Stimulated activated CD8-positive, alpha-beta memory T cell treated with anti-CD3 and anti-CD28 coated beads, Interleukin-2, amount 100 ng/mL, for 1 hour (primary cell): ENCODE measurements at places on chromosomes 2 and 18.

- DNase-seq = no peak
These were observed 40.0 kb upstream of the PEX13 start for GRCh38 chr2:60977562-60977895.

DNA sequence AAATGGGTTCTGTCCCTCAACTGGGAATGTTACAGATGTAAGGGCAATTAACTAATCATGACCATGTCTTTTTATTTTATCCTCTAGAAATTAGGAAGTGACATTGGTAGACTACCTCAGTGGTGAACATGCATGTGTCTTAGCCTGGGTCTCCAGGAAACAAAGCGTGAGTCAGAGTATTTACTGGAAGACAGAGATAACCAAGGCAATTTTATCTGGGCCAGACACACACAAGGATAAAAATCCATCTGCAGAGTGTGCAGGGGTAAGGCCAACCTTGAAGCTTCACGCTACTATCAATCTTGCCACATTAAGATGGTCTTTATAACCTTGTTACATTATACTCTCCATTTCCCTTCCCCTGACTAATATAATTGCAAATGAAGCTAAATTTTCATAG is 487.5 kb downstream of the SUCLG1 start:
- DNase-seq = no peak

DNA sequence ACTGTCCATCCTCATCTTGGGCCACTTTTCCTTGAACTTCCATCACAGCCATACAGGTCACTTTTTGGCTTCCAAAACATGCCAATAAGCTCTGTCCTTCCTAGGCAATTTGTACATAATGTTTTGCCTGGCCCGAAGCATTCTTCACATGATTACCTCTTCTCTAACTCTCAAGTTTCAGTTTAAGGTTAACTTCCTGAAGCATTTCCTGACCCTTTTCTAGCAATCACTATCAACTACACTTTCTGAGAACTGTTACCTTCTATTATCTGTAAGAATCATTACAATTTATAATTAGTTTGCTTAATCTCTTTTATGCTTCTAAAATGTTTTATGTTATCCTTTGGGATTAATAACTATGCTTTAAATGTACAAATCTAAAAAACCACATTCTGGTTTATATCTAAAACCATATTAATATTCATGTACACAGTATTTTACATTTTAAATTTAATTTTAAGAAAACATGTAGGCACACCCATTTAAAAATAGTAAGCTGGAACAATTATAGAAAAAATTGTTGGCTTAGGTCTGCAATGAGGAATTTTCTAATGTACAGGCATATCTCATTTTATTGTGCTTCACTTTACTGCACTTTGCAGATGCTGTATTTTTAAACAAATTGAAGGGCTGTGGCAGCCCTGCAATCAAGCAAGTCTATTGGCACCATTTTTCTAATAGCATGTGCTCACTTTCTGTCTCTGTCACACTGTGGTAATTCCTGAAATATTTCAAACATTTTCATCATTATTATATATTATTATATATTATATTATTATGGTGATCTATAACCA is 76.4 kb downstream of the C2orf74 start:
- no peak for DNase-seq

- DNase-seq = no peak
These were observed 44.4 kb upstream of the SETBP1 start for GRCh38 chr18:44636241-44636640.

- DNase-seq = no peak
These were observed 442.3 kb upstream of the HNMT start for GRCh38 chr2:137521653-137522619.

GRCh38 chr18:55858661-55859515 is 270.9 kb upstream of the TCF4 start:
- DNase-seq = no peak

DNA sequence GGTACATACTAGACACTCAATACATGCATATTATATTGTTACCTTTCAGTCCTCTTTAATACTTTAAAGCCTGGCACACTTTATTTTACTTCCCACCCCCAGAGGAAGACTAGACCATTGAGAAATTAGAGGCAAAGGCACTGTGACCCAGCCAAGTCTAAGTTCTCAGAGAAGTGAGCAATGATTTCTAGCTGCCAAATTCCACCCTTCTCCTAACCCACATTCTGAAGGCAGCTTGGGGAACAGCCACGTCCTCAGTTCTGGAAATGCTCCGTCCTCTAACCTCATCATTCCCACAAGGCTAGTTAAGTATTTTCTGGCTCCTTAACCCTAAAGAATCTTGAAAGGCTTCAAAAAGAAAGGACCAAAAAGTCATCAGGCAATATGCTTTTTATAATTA is 86.6 kb downstream of the COL5A2 start:
- no peak for DNase-seq

DNA sequence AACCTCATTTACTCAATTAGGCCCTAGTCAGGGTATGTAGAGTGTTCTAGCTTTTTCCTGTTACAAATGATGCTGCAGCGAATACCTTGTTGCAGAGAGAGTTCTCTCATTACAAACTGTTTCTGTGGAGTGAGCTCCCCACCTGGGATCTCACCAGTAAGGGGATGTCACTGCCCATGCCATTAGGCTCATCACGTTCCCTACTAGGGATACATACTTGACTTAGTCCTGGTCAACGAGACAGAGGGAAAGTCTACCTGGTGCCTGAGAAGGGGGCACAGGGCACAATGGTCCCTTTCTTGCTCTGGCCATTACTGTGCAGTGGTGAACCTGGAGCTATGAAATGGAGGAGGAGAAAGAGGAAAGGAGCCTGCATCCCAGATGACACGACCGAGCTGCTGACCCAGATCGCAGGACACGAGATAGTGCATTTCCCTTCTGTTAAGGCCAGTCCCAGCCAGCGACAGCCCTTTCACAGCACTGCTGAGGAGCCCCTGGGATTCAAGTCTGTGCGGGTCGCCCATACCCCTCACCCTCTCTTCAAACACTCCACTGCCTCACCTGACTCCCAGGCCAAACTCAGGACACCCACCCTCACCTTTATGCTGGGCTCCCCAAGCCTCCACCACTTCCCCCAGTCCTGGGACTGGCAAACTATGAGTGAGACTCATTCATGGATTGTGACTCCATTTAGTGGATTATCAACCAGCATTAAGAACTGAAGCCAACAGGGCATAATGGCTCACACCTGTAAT is 16.0 kb downstream of the MALL start:
- DNase-seq = no peak

- DNase-seq = no peak
These were observed 186.9 kb downstream of the ZFP36L2 start for GRCh38 chr2:43039376-43040080.

DNA sequence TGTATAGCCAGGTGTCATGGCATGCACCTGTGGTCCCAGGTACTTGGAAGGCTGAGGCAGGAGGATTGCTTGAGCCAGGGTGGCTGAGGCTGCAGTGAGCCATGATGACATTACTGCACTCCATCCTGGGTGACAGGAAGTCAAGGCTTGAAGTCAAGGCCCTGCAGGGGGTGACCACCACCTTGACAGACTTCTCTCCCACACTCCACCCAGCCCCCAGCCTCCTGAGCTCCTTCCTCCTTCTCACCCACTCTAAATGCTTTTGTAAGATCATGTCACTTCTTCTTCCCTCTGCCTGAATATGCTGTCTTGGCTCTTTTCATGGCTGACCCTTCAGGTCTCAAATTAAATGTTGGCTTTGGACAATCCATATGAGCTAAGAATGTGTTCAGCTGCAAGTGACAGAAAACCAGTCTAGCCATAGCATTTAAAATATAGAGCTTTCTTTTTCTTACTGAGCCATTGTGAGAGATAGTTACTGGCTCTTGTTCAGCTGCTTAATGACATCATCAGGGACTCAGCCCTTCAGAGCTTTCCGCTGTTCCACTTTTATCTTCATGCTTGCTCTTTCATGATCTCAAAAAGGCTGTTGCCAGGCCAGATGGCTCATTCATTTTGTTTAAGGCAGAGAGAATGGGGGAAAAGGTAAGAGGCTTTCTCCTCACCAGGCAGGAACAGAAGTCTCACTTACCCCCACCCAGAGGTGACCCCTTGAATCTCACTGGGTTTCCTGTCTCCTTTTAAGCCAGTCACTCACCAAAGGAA is 36.7 kb upstream of the TTC39C start:
- no peak for DNase-seq

GRCh38 chr2:100632759-100633158 is 70.0 kb downstream of the PDCL3 start:
- no peak for DNase-seq

GRCh38 chr2:149185942-149186490 is 144.4 kb upstream of the LYPD6 start:
- DNase-seq = no peak

DNA sequence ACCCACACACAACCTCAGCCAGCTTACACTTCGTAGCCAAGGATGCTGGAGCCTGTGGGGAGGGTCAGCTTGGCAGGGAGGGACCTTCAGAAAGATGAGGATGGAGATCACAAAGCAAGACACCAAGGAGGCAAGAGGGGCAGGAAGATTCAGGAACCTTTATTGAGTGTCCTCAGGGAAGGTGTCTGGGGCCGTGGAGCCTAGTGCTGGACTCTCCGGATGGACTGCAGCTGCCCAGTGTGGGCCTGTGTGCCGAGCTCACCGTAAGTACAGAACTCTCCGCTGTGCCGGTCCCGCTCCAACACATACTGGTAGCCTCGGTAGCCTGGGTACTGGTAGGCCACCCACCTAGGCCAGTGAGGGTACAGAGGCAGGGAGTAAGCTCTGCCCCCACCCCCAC is 3.2 kb downstream of the CRYBA2 start:
- no peak for DNase-seq

DNA sequence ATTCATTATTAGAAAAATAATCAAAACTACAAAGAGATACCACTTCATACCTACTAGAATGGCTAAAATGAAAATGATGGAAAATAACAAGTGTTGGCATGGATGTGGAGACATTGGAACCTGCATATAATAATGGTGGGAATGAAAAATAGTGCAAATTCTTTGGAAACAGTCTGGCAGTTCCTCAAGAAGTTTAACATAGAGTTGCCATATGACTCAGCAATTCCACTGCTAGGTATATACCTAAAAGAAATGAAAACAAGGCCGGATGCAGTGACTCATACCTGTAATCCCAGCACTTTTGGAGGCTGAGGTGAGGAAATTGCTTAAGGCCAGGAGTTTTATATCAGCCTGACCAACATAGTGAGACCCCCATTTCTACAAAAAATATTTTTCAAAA is 41.6 kb upstream of the ACYP2 start:
- DNase-seq = no peak

GRCh38 chr18:60984510-60984909 is 348.7 kb upstream of the CDH20 start:
- no peak for DNase-seq

GRCh38 chr2:20190876-20191713 is 33.8 kb downstream of the SDC1 start:
- no peak for DNase-seq

- DNase-seq = no peak
These were observed 171.8 kb downstream of the UBR3 start for GRCh38 chr2:169999054-169999453.

DNA sequence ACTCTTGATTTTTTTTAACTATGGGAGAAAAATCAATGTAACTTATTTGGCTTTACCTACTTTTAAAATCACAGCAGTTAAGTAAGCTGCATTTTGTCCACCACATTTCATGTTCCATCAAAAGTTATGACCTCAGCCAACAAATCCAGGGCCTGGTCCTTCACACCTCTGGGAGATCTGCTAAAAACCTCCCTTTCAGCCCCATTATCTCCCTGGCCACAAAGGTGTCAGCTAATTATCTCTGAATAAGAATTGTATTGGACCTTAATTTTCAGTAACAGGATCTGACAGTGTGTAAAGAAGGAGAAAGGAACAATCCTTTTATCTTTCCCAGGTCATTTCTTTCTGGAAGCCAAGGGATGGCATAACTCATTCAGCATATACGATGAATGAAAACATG is 359.3 kb downstream of the TMEM182 start:
- DNase-seq = no peak

GRCh38 chr2:200066417-200066816 is 111.0 kb downstream of the MAIP1 start:
- DNase-seq = no peak

- no peak for DNase-seq
These were observed 42.0 kb downstream of the COL5A2 start for GRCh38 chr2:189137519-189137918.

GRCh38 chr18:57803103-57803969 is at the start of gene ATP8B1:
ATP8B1 (minus strand) TSS chr18:57803315; CDS start chr18:57731807, 71,508 bp downstream.
- no peak for DNase-seq

GRCh38 chr2:230664128-230664527 is 48.5 kb upstream of the CAB39 start:
- no peak for DNase-seq

GRCh38 chr2:2896011-2896410 is 481.6 kb downstream of the EIPR1 start:
- no peak for DNase-seq

- DNase-seq = no peak
These were observed 540.9 kb downstream of the DSC3 start for GRCh38 chr18:30501594-30501993.

- DNase-seq = no peak
These were observed 31.5 kb downstream of the LBH start for GRCh38 chr2:30262716-30263309.

DNA sequence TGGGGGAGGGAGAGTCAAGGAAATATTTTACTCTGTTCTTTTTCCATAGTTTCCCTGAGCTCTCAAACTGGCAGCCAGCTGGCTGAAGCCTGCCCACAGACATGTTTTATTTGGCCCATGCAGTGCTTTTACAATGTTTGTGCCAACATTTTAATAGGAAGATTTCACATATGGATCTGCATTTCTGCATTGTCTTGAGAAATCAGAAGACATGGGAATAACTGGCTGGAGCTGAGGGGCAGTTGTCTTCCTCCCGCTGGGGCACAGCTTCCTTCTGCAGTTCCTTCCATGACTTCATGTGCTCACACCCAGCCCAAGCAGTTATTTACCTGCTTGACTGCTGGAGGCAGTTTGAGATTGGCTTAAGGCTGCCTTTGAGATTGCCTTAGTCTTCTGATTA is 74.4 kb downstream of the PLCL1 start:
- DNase-seq = no peak

GRCh38 chr2:150341982-150342680 is 145.3 kb downstream of the RND3 start:
- no peak for DNase-seq

DNA sequence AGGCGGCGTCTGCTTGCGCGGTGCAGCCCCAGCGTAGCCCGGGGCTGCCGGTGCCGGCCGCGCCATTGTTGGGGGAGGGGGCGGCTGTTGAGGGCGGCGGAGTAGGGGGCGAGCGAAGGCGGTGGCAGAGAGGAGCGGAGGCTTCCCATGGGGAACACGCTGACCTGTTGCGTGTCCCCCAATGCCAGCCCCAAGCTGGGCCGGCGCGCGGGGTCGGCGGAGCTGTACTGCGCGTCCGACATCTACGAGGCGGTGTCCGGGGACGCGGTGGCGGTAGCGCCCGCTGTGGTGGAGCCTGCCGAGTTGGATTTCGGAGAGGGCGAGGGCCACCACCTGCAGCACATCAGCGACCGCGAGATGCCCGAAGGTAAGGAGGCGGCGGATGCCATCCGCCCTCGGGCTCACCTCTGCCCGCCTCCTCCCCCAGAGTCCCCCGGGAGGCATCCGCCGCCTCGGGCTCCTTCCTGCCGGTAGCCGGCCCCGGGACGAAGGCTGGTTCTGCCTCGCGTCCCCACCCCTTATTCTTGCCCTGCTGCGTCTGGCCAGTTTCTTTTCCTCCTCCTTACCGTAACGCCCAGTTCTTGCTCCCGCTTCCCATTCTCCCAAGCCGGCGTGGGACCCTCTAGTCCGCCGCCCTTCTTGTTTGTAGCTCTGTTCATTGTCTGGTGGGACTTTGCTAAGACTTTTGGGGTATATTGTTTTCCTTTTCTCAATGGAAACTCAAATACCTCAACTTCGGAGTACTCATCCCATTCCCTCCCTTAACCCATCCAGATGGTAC is 500 bp downstream of the CCNYL1 start:
- peak; percentile 8 for DNase-seq
